Activated T-helper 1 cell treated with anti-CD3 and anti-CD28 coated beads, Interleukin-12 subunit alpha, Interleukin-12 subunit beta, Interleukin-2, Interleukin-4 antibody, amounts not matched to agents 30 ng/mL and 10 ng/mL and 1 ng/mL, durations not matched to agents 14 hours and 24 hours and 36 hours (primary cell): ENCODE measurements at places on chromosomes 2 and 18. TPM values are rescaled to one million over a fixed set of nuclear protein-coding genes. Genes with fewer than 3 reads are reported as not detected.

The LINC00305 gene
- total RNA-seq, result not detected in 2 replicates

The NEDD4L gene
- 3.4 and 3.8 TPM in 2 replicates for total RNA-seq

The ARHGEF33 gene
- 0.15 and 0.36 TPM in 2 replicates for total RNA-seq

The NT5DC4 gene
- not detected in 2 replicates for total RNA-seq

The GLI2 gene
- total RNA-seq, result 0.32 and 0.62 TPM in 2 replicates

The FBLN7 gene
- 26.4 and 29.6 TPM in 2 replicates for total RNA-seq

DNA sequence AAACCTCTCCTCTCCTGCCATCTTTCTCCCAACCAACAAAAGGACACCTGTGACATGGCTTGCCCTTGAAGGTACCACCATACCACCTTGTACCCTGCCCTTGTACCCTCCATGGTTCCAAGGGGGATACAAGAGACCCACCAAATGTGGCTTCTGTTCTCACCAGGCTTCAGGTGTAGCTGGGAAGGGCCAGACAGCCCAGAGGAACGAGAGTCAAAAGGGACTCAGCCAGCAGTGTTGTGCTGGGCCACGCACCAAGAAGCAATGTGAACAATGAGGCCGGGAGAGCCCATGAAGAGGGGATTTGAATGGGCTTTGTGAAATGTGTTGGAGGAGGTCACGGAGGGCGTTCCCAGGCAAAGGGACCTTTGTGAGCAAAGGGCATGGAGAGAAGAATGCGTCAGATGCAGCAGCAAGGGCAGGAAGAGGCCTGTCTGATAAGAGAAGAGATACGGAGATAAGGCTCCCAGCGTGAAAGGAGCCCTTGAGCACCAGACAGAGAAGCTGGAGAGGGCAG, 48.6 kb downstream of the PLB1 start:
- DNase-seq, result no peak

DNA sequence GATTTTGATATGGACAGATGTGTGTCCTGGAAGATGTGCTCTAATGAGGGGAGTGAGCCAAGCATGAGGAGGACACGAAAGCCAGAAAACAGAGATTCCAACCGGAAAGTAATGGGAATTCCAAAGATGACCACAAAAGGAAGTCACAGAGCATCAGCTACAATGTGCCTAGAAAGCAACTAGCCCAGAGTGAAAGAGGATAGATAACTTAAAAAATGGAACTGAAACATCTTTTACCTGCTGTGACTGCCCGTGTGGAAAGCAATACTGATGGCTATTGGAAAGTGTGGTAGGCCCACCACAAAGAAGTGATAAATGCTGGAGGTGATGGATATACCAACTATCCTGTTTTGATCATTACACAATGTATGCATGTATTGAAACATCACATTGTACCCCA, 21.6 kb downstream of the DNMT3A start:
- no peak for DNase-seq

GRCh38 chr2:197672371-197672893, 3.0 kb downstream of the RFTN2 start:
- no peak for DNase-seq

- DNase-seq, result no peak
Measured at GRCh38 chr2:106827158-106827557, 58.8 kb downstream of the ST6GAL2 start.

DNA sequence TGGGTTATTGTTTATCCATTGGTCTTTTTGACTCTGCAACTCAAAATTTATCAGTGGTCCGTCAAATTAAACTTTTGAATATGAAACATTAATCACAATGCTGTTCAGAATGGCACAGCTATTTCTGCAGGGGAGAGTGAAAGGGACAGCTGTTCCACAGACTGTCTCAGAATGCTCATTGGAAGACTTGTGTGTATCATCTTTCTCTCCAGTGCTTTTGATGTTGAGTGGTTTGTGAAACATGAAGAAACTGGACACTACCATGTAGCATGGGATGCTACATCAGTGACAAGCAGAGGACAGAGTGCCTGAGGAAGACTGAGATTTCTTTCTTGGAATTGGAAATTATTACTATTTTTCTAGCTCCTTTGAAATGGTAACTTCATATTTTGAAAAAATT, 115.7 kb downstream of the PLCL1 start:
- no peak for DNase-seq

DNA sequence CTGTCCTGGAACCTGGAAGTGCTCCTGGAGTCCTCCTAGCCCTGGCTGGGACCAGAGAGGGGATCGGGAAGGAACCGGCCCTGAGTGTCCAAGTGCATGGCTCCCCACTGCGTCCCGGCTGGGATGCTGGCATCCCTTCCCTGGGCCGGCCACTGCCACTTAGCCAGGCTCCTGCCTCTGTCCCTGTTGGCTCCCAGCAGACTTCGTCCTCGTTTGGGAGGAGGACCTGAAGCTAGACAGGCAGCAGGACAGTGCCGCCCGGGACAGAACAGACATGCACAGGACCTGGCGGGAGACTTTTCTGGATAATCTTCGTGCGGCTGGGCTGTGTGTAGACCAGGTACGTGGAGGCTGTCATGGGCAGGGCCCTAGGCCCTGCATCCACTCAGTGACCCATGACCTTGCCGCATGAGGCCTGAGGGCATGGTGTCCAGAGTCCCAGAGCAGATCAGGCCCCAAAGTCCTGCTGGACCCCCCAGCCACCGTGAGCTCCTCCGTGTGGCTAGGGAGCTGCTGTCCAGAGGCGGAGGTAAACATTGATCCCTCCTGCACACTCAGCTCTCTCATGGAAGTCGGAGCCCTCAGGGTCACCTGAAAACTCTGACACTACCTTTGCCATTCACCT, 7.1 kb downstream of the ANO7 start:
- DNase-seq, result no peak

- DNase-seq, result no peak
Measured at GRCh38 chr2:15942711-15943345, 2.5 kb downstream of the MYCN start.

GRCh38 chr18:7609617-7610016, 42.5 kb downstream of the PTPRM start:
- DNase-seq, result no peak

DNA sequence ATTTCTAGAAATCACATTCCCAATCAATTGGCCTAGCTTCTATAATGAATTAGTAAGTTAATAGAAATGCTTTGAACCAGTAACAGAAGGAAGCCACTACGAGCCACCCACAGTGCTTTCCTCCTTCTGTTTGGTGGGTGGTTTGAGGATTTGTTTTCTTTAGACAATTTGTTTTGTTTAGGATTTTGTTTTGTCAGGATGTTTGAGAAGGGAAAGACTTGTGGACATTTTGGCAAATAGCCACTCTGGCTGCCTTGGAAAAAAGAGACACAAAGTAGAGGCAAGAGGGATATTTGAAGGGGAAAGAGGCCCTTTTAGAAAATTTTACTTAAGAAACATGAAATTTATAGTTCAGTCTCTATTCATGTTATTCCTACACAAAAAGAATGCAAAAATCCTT, 47.7 kb downstream of the TANK start:
- DNase-seq, result no peak

DNA sequence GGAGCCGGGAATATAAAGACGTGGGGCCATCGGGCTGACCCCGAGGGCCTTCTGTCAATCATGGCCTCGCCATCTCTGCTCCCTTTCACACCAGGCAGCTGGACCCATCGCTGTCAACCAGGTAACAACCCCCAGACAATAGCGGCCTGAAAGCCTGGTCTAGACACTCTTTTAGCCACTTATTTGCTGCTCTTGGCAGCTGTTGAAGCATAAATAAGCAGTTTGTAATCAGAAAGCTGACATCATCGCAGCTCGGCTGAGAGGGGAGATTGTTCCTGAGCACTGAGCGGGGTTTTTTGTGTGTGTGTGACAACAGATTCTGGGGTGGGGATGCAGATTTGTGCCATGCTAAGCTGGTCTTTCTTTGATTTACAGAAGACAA, 423.6 kb upstream of the POU3F3 start:
- no peak for DNase-seq

GRCh38 chr18:51537487-51537886, 340.0 kb upstream of the MEX3C start:
- no peak for DNase-seq

DNA sequence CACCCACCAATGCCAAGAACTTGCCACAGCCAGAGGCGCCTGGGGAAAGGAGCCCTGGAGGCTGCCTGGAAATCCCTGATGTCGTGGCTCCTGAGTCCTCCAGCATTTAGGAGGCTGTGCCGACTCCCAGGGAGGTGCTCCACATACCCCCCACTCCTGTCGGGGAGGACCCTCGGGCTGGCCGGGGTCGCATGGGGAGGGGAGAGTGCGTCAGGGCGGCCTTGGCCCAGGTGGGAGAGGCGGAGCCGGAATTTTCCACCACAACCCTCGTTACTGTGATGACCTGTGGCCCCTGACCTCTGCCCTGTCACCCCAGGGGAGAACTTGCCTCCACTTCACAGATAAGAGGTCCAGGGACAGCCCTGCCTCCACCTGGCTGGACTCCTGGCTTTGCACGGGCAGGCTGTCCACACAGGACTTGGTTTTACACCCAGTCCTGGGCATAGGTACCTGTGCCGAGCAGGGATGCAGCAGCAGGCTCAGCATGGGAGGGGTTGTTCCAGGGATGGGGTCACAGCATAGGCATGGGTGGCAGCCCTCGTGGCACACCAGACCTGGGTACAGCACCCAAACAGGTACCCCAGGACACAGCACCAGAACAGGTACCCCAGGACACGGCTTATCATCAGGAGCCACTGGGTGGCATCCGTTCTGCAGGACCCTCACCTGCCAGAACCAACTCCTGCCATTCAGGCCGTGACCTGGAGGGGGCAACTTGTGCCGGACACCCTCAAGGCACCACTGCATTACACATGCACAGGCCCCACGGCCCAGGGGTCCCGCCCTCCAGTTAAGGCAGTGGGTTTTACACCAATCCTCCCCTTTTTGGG, 12.3 kb upstream of the AGXT start:
- DNase-seq, result no peak
